ENCODE measurements at places on chromosomes 7 and 10.

- DNase-seq, result no peak
These were observed 15.8 kb downstream of the BTBD16 start for GRCh38 chr10:122286867-122287266.

DNA sequence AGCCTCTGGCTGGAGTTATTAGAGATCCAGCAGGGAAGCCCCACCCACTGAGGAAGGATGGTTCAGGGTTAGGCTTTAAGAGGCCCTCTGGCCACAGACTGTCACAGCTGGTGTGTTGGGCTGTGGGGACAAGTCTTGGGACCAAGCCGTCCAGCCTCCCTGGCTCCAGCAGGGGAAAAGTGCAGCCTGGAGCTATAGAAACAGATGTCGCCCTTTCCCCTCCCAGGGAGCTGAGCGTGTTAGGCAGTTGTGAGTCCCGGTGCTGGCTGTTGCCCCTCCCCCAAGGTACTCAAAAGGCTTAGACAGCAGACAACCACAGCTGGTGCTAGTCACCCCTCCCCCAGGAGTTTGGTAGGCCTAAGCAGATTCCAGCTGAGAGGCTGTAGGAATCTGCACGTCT is 143.4 kb downstream of the TMEM168 start:
- no peak for DNase-seq

DNA sequence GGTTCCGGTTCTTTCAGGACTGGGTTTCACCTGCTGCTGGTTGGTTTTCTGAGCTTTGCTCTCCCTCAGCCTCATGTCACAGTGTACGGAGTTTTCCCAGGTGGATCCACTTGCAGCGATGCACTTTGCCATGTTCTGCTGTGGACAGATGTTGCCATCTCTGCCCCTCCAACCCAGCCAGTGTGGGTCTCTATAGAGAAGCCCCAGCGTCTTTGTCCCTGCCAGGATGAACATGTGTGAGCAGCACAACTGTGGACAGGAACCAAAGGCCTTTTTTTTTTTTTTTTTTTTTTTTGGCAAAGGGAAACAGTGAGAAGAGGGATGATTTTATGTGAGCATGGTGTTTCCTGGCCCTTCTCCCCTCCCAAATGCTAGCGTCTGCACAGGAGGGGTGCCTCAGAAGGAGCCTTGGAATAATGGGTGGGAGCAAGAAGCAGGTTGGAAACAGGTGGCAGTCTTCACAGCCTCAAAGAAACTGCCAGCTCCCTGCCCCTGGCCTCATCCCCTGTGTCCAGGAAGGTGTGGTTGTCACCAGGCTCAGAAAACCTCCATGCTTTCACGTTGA is 106.5 kb downstream of the RPS24 start:
- DNase-seq, result no peak

- no peak for DNase-seq
These were observed 82.6 kb downstream of the CPEB3 start for GRCh38 chr10:92208157-92208720.

GRCh38 chr7:113015034-113015645 is 71.5 kb downstream of the GPR85 start:
- no peak for DNase-seq

- no peak for DNase-seq
These were observed 9.5 kb upstream of the ADARB2 start for GRCh38 chr10:1746796-1747195.

- no peak for DNase-seq
These were observed 107.0 kb downstream of the PLXNA4 start for GRCh38 chr7:132469264-132469663.

All from epithelial cell of prostate (primary cell).